Naive thymus-derived CD4-positive, alpha-beta T cell (primary cell): ENCODE measurements at places on chromosomes 4 and X. TPM values are rescaled to one million over a fixed set of nuclear protein-coding genes. Genes with fewer than 3 reads are reported as not detected.

DNAAF6 gene
- not detected in 2 replicates for total RNA-seq

- H3K36me3 ChIP-seq, result no peaks in the 10 kb centered on the region
- no peak for DNase-seq
- H3K4me1 ChIP-seq, result no peaks in the 10 kb centered on the region
Observed at GRCh38 chr4:56080384-56080783, 131.6 kb downstream of the CEP135 start.

CNGA1 gene
- not detected in 2 replicates for total RNA-seq

GRCh38 chrX:114581528-114582263 lies 2.2 kb upstream of the HTR2C start:
- no peak for DNase-seq
- no peaks in the 10 kb centered on the region for H3K4me1 ChIP-seq
- no peak overlapping the region for H3K27ac ChIP-seq
- no peaks in the 10 kb centered on the region for H3K36me3 ChIP-seq
- no peak overlapping the region for H3K4me3 ChIP-seq
- no peaks in the 10 kb centered on the region for H3K27me3 ChIP-seq

- no peak for DNase-seq
- H3K4me3 ChIP-seq, result no peak overlapping the region
- no peaks in the 10 kb centered on the region for H3K36me3 ChIP-seq
- no peaks in the 10 kb centered on the region for H3K4me1 ChIP-seq
- no peak overlapping the region for H3K27ac ChIP-seq
Observed at GRCh38 chr4:62399242-62399641, 1199.1 kb downstream of the ADGRL3 start.

DNA sequence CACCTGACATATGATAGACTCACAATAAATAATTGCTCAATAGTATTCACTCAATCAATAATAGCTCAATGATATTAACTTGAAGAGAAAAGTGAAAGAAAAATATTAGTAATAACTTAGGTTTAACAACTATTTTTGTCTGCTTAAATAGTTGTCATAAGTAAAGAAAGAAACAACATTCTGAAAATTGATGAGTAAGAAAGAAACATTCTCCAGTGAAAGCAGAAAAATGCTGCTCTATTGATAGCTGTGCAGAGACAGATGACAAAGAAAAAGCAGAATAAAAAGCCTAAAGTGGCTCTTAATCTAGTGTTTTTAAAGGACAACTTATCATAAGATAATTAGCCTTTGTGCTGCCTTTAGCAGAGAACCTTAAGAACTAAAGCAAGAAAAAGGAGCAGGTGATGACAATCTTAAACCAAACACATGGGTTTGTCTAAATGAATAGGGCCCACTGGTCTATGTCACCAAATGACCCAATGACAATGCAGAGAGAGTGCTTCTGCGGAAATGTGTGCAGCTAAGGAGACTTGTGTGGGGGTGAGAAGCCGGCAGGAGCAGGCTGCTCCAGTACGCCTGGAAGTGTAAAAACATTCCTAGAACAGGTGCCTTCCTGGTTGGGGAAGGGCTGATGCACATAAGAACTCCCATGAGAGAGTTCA lies 13.2 kb downstream of the HS3ST1 start:
- no peak for DNase-seq
- no peak overlapping the region for H3K27ac ChIP-seq
- H3K4me3 ChIP-seq, result no peak overlapping the region

DNA sequence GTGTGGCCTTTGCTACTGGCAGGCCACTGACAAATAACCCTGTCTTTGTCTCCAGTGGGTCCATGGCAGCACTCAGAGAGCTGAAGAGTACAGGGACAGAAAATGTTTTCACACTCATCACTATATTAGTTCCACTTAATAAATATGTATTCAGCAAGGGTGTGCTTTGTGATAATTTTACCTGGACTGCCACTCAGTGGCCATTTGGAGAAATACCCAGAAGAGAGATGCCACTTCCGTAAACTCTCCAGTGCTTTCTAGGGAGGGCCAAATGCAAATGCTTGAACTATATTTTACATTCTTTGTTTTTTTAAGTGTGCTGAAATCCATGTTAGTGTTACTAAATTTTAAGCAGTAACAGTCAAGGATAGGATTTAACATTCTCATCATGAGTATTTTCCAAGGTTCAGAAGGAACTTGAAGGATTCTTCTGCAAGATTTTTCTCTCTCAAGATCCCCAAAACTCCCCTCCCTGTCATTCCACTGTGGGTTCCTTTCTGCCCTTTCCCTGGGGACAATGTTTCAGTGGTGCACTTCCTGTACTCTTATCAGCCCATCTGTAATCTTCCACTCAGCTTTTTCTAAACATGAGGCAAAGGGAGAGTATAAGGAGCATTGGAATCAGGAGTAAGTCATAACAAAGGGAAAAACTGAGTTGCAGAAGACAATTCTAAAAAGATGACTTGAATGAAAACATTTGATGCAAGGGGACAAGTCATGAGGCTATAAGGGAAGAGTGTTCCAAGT lies 46.0 kb downstream of the TFDP3 start:
- H3K27ac ChIP-seq, result no peak overlapping the region
- no peak for DNase-seq
- no peaks in the 10 kb centered on the region for H3K27me3 ChIP-seq
- H3K4me1 ChIP-seq, result no peaks in the 10 kb centered on the region
- no peak overlapping the region for H3K4me3 ChIP-seq
- H3K36me3 ChIP-seq, result no peaks in the 10 kb centered on the region

CXorf49 gene
- total RNA-seq, result not detected

GRCh38 chr4:39369301-39369700 lies 3.1 kb upstream of the RFC1 start:
- H3K36me3 ChIP-seq, result peaks cover 4% of the 10 kb centered on the region
- H3K4me1 ChIP-seq, result peaks cover 9% of the 10 kb centered on the region

SUV39H1 gene
- 8.6 TPM for total RNA-seq

DNA sequence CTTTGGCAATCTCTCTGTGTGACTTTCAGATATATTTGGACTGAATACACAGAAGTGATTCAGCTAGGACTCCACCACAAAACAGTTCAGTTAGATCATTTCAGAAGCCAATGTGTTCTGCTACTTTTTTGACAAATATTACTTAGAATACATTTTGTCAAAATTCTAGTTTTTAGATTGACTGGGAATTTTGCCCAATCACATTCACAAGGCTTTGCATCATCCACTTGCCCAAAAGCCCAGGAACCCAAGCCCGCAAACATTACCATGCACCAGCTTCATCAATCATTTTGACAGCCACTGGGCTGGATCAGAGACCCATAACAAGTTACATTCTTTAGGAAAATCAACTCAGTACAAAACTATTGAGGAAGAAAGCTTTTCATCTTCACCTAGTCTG lies 256.6 kb upstream of the NDST3 start:
- H3K36me3 ChIP-seq, result no peaks in the 10 kb centered on the region
- DNase-seq, result no peak
- no peak overlapping the region for H3K4me3 ChIP-seq
- no peaks in the 10 kb centered on the region for H3K4me1 ChIP-seq

DNA sequence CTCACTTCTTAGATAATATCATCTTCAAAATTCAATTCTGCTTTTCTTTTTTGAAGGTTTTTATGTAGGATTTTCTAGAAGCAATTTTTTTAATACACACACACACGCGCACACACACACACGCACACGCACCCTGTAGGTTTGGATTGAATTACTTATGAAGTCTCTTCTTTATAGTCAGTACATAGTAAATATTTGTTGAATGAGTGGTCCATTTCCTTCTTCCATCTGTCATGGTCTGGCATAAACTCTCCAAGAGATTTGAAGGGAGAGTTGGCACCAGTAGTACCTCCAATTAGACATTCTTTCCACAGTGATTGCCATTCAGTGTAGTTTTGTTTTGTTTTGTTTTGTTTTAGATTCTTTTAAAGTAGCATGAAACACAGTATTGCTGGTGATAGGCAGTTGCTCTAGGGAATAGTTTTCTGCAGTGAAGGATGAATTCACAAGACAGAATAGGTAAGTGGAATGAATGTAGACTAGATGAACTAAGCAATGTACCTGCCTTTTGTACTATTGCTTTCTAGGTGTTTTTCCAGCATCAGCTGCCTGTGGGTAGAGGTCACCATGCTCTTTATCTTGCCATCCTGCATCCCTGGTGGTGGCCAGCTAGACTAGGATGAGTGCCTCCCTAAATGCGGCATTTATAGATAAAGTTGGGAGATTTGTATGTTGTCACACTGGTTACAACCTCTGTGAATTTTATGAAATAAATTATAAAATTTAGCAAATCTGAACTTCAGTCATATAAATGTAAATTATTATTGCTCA lies 20.5 kb downstream of the PDLIM5 start:
- H3K36me3 ChIP-seq, result no peaks in the 10 kb centered on the region
- H3K27me3 ChIP-seq, result no peaks in the 10 kb centered on the region
- H3K4me1 ChIP-seq, result no peaks in the 10 kb centered on the region
- H3K27ac ChIP-seq, result no peak overlapping the region
- DNase-seq, result no peak
- H3K4me3 ChIP-seq, result no peak overlapping the region

DNA sequence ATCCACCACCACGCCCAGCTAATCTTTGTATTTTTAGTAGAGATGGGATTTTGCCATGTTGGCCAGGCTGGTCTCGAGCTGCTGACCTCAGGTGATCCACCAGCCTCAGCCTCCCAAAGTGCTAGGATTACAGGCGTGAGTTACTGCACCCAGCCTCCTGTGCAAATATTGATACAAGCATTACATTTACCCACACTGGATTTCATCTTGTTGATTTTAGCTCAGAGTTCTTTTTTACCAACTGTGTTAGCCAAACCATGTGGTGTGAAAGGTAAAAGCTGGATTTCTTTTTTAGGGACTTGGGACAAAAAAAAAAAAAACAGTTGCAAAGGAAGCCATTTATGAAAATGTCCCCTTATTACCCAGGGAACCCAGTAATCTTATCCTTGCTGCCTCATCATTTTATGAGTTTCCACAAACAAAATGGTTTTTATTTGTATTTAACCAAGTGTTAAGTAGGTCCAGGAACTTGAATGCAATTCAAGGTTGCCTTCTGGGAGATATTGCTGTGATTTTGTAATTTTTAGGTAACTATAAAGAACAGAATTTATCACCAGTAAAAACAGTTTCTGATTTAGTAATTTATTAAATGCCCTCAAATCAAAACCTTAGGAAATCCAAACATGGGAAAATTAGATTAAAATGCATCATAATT lies 202.5 kb downstream of the PALLD start:
- no peaks in the 10 kb centered on the region for H3K27me3 ChIP-seq
- no peak overlapping the region for H3K27ac ChIP-seq
- no peak for DNase-seq
- no peaks in the 10 kb centered on the region for H3K36me3 ChIP-seq

DNA sequence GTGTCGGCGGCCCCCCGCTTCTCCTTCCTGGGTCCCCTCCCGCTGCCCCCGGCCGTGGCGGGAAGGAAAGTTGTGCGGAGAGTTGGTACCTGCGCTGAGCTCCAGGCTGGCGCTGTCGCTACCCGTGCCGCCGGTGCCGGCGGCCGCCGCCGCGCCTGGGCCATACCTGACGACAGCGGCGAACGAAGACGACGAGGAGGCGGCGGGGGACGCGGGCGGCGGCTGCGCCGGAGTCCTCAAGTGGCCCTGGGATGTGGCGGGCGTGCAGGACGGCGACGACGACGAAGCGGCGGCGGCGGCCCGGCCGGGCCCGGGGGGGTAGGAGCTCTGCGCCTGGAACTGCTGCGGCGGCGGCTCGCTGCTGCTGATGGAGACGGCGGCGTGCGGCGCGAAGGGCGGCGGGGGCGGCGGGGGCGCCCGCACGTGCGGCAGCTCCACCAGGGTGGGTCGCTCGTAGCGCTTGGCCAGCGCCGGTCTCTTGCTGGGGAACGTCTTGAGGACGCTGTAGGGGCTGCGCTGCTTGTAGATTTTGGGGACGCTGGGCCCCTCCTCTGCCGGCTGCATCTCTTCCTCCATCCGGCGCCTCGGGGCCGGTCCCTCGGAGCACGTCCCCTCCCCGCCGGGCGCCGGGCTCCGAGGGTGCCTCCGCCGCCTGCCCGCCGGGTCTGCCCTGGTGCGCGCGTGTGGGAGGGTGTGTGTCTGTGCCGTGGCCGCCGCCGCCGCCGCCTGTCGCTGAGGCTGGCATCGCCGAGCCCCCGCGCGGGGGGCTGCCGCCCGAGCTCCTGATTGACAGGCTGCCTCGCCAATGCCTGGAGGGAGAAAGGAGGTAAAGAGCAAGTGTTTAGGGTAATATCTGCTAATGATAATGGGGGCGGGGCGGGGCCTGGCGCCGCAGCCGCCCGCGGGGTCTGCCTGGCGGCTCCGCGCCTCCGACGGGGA lies 618 bp downstream of the BEND4 start:
- no peak overlapping the region for H3K27ac ChIP-seq
- no peaks in the 10 kb centered on the region for H3K4me1 ChIP-seq
- H3K27me3 ChIP-seq, result no peaks in the 10 kb centered on the region

DNA sequence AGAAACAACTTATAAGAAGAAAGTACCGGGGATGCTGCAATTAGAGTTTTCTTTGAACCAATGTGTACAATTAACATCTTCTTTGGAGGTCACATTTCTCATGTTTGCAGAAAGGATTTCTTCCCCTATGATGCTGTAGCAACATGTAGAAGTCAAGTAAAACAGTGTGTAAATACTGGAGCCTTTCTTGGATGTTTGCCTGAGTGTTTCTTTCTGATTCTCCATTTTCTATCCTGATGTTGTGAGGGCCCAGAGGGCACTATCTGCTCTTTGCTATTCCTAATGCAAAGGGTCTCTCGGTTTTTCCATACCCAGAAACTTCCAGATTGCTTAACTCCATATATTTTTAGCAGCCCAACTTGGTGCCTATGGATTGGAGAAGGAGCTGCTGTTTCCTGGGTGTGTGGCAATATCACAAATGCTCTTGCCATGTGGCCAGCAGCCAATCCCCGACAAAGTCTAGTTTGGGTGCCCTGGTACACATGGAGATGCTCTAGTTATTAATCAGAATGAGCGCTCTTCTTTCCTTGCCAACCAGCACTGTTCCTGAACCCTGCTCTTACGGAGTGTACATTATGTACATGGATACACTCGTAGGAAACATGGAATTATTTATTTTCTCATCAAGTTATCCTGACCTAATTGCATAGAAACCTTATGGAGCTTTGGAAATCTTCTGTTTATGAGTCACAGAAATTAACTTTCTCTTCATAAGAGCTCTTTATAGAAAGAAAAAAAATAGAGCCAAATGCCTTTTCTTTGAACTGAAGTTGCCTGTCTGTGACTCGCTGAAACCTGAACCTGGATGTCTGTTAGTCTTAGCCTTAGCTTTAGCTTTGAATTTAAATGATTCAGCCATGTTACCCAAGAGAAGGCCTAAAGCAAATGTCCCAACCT lies 67.0 kb upstream of the GPC4 start:
- no peak for DNase-seq
- no peaks in the 10 kb centered on the region for H3K27me3 ChIP-seq
- H3K4me1 ChIP-seq, result no peaks in the 10 kb centered on the region
- no peaks in the 10 kb centered on the region for H3K36me3 ChIP-seq
- no peak overlapping the region for H3K4me3 ChIP-seq
- H3K27ac ChIP-seq, result no peak overlapping the region

ZNF157 gene
- total RNA-seq, result 2.0 TPM

- peaks cover 6% of the 10 kb centered on the region for H3K4me1 ChIP-seq
- no peak for DNase-seq
- no peaks in the 10 kb centered on the region for H3K36me3 ChIP-seq
- H3K27ac ChIP-seq, result no peak overlapping the region
- no peak overlapping the region for H3K4me3 ChIP-seq
Observed at GRCh38 chr4:152458801-152459302, 77.0 kb downstream of the FBXW7 start.

- H3K4me1 ChIP-seq, result no peaks in the 10 kb centered on the region
- H3K27ac ChIP-seq, result no peak overlapping the region
- DNase-seq, result no peak
- H3K27me3 ChIP-seq, result no peaks in the 10 kb centered on the region
- no peaks in the 10 kb centered on the region for H3K36me3 ChIP-seq
- H3K4me3 ChIP-seq, result no peak overlapping the region
Observed at GRCh38 chr4:5018096-5018495, 1.2 kb downstream of the CYTL1 start.

EPGN gene
- total RNA-seq, result 0.44 TPM

MAGEE2 gene
- total RNA-seq, result not detected
